ENCODE measurements at places on chromosomes 5 and 9.

- DNase-seq, result peak; percentile 20
These were observed 29.9 kb upstream of the C7 start for GRCh38 chr5:40879163-40879942.

DNA sequence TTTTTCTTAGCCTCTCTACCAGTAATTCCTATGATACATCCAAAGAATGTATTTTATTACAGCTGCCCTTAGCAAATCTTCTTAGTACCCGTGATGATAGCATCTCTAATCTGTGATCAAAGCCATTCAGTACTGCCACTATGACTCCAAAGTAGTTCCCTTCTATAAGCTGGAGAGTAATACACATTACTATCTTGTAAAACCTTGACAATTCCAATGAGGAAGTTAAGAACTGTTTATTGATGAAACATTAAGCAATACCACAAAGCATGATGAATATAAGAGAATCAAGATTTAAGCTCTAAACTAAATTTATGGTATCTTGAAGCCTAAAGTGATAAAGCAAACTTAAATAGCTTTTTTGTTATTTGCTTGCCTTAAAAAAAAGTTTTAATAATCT, 86.1 kb downstream of the SMIM23 start:
- no peak for DNase-seq

DNA sequence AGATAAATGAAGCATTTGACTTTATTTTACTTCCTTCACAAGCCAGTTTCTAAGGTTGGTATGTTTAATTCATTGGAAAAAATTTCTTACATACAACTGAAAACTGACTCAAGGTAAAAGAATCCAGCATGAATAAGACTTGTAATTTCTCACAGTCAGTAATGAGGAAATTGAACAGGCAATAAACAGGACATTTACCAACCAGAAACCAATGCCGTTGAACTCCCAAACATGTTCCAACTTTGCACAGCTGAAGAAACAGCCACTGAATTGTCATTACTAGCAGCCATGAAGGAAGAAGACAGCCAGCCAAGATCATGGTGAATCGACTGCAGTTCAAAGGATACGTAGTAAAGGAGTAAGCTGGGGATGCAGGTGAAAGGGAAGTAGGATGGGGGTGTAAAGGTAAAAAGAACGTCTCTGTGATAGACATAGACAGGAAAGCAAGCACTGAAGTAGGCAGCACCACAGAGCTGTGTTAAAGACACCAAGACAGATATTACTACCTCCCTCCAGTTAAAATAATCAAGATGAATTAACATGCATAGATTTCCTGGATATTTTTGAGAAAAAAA, 21.3 kb upstream of the SLC12A2 start:
- DNase-seq, result no peak

- DNase-seq, result no peak
These were observed 90.5 kb downstream of the ADAMTS2 start for GRCh38 chr5:179254638-179255271.

DNA sequence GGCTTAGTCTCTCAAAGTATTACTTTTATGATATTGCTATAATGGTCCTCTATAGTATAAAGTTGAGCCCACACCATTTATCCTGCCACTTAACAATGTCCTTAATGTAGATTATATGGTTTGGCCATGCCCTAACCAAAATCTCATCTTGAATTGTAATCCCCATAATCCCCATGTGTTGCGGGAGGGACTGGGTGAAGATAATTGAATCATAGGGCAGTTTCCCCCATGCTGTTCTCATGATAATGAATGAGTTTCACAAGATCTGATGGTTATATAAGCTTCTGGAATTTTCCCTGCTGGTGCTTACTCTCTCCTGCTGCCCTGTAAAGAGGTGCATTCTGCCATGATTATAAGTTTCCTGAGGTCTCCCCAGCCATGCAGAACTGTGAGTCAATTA, 498.8 kb downstream of the RAB3C start:
- no peak for DNase-seq

DNA sequence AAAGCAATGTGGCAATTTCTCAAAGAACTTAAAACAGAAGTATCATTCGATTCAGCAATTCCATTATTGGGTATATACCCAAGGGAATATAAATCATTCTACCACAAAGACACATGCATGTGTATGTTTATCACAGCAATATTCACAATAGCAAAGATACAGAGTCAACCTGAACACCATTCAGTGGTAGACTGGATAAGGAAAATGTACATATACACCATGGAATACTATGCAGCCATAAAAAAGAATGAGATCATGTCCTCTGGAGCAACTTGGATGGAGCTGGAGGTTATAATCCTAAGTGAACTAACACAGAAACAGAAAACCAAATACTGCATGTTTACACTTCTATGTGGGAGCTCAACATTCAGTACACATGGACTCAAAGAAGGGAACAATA, 21.4 kb upstream of the FYB1 start:
- DNase-seq, result no peak

GRCh38 chr9:109776391-109776790, 3.6 kb upstream of the PALM2AKAP2 start:
- DNase-seq, result no peak

Data from CD4-positive, alpha-beta T cell treated with Interleukin-15 for 4 hours (primary cell).